ENCODE measurements at places on chromosomes 6 and 20.

- no peak overlapping the region for H3K27ac ChIP-seq
- no peaks in the 10 kb centered on the region for H3K27me3 ChIP-seq
- H3K36me3 ChIP-seq = no peaks in the 10 kb centered on the region
- peaks cover 3% of the 10 kb centered on the region for H3K4me1 ChIP-seq
- H3K4me3 ChIP-seq = no peak overlapping the region
Observed at GRCh38 chr6:139710556-139710955, 336.1 kb upstream of the CITED2 start.

- no peak overlapping the region for H3K4me3 ChIP-seq
- no peak for DNase-seq
- H3K36me3 ChIP-seq = no peaks in the 10 kb centered on the region
- no peaks in the 10 kb centered on the region for H3K27me3 ChIP-seq
Observed at GRCh38 chr6:6646859-6647258, 58.3 kb downstream of the LY86 start.

DNA sequence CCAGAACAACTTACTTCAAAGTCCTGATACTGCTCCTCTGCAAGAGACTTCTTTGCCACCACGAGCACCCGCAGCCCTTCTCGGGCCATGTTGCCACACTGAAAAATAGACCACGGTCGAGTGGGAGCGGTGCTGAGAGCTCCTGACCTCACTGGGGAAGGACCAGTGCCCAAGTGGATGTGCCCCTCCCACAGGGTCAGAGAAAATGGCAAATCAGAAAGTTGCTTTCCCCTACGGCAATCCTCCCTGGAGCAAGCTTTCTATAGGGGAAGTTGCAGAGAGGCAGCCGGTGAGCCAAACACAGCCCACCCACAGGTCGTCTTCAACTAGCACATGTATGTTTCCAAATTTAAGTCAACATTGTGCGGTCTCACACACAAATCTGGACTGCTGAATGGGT, 85.1 kb upstream of the NFATC2 start:
- H3K27ac ChIP-seq = no peak overlapping the region
- no peak overlapping the region for H3K4me3 ChIP-seq
- H3K4me1 ChIP-seq = peaks cover 31% of the 10 kb centered on the region
- H3K27me3 ChIP-seq = no peaks in the 10 kb centered on the region
- DNase-seq = no peak

DNA sequence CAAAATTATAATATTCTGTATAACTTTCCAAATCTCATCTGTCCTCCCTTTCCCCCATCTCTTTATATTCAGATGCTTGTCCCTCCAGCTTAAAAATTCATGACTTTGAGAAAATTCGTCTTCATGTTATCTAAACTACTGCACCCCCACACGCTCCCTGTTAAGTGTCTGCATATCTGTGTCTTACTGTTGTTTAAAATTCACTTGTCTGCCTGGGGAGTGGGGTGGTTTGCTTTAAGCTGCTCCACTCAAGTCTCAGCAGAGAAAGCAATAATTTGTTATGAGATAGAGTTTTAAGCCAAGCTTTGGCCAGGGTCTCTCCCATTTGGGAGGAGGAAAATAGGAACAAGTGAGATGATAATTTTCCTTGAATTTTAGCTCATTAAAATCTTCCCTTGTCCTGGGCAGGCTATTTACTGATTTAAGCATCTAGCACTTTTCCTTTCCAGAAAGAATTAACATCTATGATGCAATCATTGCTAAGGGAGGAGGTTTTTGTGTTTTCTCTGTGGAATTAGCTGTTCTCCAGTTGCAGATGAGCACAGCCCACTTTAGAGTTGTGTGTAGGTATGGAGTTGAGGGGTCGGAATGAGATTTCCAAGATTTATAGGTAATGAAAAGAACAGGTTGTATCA, 36.8 kb downstream of the MTHFD1L start:
- no peak overlapping the region for H3K27ac ChIP-seq
- DNase-seq = no peak
- no peaks in the 10 kb centered on the region for H3K27me3 ChIP-seq
- no peak overlapping the region for H3K4me3 ChIP-seq

GRCh38 chr6:17389274-17389847, 4.0 kb upstream of the CAP2 start:
- H3K4me3 ChIP-seq = no peak overlapping the region
- H3K27me3 ChIP-seq = no peaks in the 10 kb centered on the region
- H3K36me3 ChIP-seq = no peaks in the 10 kb centered on the region
- H3K27ac ChIP-seq = peak overlapping the region; percentile 38
- DNase-seq = no peak

Data from esophagus squamous epithelium (tissue), 5 donors.